ENCODE measurements at places on chromosomes 1 and 21.
A peak's percentile ranks its signal among the peaks of the same experiment; 100 is the strongest.

DNA sequence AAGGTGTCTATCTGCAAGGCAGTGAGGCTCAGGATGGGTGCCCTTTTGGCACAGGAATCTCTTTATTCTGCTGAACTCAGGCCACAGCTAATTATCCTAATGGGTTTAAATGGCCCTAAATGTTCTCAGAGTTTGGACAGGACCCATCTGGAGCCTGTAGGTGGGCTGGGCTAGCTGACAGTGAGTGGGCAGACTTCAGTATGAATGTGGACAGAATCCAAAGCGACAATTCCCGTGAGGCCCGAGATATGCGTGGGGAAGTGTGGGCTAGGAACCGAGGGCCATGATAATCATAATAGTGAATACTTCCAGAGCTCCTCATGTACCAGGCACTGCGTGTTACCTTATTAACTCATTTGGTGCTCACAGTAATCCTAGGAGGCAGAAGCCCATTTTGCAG is 165.3 kb downstream of the GRIK3 start:
- H3K27ac ChIP-seq, result no peak overlapping the region
- H3K4me1 ChIP-seq, result peaks cover 4% of the 10 kb centered on the region
- no peaks in the 10 kb centered on the region for H3K36me3 ChIP-seq
- no peak for DNase-seq

DNA sequence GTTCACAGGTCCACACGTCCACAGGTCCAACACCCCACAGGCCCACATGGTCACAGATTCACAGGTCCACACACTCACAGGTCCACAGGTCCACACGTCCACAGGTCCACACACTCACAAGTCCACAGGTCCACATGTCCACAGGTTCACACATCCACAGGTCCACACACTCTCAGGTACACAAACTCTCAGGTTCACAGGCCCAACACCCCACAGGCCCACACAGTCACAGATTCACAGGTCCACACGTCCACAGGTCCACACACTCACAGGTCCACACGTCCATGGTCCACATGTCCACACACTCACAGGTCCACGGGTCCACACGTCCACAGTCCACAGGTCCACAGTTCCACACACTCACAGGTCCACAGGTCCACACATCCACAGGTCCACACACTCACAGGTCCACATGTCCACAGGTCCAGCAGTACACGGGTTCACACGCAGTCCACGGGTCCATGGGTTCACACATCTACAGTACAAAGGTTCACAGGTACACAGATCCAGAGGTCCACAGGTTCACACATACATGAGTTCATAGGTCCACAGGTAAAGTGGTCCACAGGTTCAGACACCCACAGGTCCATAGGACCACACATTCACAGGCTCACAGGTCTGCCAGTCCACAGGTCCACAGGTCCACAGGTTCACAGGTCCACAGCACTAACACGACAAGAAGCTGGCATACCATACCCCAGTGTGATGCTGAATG is 39.3 kb upstream of the COL6A2 start:
- no peaks in the 10 kb centered on the region for H3K27me3 ChIP-seq
- H3K36me3 ChIP-seq, result no peaks in the 10 kb centered on the region
- DNase-seq, result peak; percentile 23

DNA sequence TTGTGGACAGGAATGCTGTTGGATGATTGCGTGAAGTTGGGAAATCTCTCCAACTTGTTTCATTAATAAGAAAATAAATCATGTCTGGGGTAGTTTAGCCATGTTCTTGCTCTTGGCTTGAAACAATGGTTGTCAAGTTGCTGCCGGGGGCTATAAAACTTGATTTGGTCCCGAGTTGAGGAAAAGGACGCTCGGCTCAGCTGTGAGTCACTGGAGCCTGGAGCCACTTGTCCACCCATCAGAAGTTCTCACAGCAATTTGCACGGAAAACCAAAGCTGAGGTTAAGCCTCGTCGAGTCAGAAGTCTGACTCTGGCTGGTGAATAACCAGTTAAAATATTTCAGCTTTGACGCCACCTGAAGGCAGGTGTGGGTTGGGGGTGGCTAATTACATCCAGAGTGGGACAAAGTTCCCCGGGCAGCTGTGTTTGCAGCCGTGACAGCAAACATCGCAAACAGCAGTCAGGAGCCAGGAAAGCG is 19.7 kb upstream of the RIPK4 start:
- peaks cover 8% of the 10 kb centered on the region for H3K27me3 ChIP-seq
- no peaks in the 10 kb centered on the region for H3K4me1 ChIP-seq
- DNase-seq, result no peak
- H3K27ac ChIP-seq, result no peak overlapping the region
- H3K36me3 ChIP-seq, result no peaks in the 10 kb centered on the region

- no peak for DNase-seq
- no peak overlapping the region for H3K4me3 ChIP-seq
- H3K36me3 ChIP-seq, result no peaks in the 10 kb centered on the region
Measured at GRCh38 chr21:29084372-29084771, 10.9 kb upstream of the CCT8 start.

Data from endodermal cell (in vitro differentiated cells).